ENCODE measurements at places on chromosomes 7 and 10.

GRCh38 chr10:99976886-99977665 is 32.7 kb downstream of the DNMBP start:
- no peak for DNase-seq

DNA sequence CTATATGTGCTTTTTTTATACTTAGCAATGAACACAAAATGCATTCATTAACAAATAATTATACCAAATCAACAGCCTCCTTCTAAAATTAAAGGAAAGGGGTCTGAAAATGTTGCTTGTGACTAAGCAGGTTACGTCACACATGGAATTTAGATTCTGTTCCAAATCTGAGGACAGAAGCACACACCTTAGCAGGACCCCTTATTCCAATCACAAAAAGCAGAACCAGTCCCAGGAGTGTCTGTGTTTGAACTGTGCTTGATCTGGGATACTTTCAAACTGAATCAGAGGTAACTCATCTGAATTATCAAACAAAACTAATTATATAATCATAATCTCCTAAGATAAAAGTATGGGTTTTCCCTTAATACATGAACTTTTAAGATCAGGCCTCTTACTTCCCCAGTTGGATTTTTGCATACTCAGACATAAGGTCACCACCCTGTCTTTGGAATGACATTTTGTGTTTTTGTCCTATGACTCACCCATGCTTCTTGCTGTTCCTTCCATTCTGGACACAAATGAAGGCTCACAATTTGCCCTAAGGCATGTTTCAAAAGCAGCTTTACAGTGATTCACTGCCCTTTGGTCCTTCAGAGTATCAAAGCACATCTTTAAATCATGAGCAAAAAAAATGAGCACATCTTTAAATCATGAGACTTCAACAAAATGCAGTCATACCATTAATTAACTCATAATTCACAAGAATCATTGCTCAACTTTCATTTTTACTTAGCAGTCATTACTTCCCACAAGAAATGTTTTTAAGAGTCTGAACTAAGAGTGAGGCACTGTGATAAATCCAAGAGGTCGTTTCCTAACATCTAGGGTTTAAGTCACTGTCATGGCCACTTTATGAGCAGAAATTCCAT is 35.5 kb downstream of the SEMA3C start:
- DNase-seq, result no peak

DNA sequence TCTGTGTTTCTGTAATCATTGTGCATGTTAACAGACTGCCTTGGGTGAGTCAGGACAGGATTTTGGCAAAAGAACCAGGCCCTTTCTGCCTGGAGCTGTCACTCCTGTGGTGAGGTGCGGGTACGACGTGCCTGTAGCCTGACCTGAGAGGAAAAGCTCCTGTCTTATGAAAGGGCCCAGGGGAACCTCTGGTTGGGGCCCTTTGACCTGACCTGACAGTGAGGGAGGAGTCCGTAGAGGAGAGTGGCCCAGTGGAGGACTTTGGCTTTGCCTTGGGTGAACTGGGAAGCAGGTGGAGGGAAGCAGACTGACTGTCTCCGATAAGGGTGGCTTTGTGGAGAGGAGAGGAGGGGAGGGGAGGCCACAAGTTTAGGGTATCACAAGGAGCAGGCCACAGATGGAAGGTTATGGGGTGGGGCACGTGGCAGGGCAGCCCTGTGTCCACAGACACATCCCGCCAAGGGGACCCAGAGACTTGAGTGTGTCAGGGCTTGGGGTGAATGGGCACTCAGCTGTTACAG is 6.9 kb downstream of the PFKP start:
- no peak for DNase-seq

- DNase-seq, result no peak
These were observed 2.9 kb downstream of the MYL10 start for GRCh38 chr7:101626069-101626671.

GRCh38 chr10:104139221-104139620 is 17.2 kb downstream of the SFR1 start:
- peak; percentile 17 for DNase-seq

- DNase-seq, result no peak
These were observed 225.1 kb upstream of the GRB10 start for GRCh38 chr7:51007551-51008505.

DNA sequence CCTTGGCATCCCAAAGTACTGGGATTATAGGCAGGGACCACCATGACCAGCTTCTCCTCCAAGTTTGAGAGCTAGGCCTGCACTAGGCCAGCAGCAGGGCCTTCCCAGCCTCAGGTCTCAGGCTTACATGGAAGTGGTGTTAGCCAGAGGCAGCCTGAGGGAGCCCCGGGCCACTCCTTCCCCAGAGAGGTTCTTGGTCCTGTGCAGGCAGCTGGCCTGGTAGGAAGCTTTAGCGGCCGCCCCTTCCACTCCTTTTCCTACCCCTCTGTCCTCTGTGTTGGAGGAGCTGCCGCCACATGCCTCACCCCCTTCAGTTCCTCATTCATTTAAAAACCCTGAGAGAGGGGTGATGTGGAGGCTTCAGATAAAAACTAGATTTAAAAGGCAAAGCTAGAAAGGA is 40.3 kb downstream of the TSPAN15 start:
- DNase-seq, result no peak

- no peak for DNase-seq
These were observed 79.6 kb upstream of the KAT6B start for GRCh38 chr10:74746813-74747212.

- DNase-seq, result peak; percentile 80
These were observed 58.2 kb upstream of the ANTXRL start for GRCh38 chr10:46228563-46229071.

DNA sequence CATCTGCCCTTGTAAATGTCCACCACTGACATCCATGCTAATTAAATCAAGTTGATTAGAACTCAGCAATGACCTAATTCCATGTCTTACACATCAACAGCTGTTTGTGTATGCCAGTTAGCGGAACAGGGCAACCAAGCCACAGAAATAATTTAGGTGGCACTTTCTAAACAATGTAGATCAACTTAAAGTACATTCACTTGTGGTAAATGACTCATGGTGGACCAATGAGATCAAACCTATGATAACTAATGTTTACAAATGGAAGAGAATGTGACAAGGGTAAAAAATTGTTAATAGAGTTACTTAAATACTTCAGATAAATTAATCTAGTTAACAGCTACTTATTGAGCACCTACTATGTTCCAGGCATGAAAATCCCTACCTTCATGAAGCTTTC is 63.1 kb upstream of the ICA1 start:
- DNase-seq, result no peak

DNA sequence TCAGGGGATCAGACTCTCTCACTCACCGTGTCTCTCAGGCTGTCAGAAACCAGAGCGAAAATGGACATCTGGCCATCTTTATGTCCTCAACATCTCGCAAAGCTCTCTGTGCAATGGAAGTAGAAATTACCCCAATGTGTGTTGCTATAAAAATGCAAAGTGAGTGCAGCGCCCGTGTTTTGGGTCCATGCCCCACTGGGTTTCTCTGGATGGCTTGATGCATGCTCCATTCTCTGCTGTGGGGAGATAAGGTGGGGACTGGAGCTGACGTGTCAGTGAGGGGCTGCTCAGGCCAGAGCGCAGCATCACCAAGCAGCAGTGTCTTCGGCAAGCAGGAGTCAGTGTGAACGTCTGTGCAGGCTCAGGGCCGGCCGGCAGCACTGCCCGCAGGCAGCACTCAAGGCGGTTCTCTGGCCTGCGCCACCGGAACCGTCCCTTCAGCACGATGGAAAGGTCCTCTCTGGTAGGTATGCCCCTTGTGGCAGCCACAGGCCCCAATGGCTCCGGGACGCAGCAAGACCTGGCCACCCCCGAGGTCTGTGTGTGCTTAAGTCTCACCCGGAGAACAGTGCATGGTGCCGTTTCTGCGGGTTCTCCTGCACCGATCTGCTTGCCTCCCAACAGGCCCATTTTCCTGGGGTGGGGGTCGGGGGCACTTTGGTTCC is 30.2 kb downstream of the WDR86 start:
- DNase-seq, result no peak

- peak; percentile 63 for DNase-seq
These were observed 15.2 kb downstream of the PALD1 start for GRCh38 chr10:70493660-70494234.

- no peak for DNase-seq
These were observed at the start of gene TNS3 for GRCh38 chr7:47581804-47582763. Gene TNS3, minus strand, starts transcription at chr7:47582111. Its CDS starts 142,475 bp downstream, at chr7:47439636.

DNA sequence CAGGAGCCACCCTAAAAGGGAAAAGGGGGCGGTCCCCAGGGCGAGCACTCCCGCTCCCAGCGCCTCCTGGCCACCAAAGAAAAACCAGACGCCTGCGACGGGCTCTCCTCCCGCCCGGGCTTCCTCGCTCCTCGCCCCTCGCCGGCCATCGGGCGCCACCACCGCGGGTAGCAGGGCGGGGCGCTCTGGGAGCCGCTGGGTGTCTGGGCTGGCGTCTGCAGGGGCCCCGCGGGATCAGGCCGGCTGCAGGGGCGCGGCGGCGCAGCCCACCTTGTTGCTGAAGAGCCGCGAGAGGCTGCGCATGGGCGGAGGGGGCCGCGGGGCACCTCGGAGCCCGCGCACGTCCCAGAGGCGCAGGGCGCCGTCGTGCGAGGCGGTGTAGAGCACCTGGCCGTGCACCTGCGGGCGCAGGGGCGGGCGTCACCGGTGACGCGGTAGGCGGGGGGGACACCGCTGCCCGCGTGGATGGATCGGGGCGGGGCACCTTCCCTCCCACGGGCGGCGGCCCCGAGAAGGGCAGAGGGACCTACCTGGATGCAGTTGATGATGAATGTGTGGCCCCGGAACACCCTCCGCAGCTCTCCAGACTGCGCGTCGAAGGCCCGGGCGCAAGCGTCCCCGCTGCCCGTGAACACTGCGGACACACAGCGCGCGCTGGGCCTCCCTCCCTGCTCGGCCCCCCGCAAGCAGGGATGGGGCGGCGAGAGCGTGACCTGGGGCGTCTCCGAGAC is 28.3 kb downstream of the WDR86 start:
- peak; percentile 44 for DNase-seq

DNA sequence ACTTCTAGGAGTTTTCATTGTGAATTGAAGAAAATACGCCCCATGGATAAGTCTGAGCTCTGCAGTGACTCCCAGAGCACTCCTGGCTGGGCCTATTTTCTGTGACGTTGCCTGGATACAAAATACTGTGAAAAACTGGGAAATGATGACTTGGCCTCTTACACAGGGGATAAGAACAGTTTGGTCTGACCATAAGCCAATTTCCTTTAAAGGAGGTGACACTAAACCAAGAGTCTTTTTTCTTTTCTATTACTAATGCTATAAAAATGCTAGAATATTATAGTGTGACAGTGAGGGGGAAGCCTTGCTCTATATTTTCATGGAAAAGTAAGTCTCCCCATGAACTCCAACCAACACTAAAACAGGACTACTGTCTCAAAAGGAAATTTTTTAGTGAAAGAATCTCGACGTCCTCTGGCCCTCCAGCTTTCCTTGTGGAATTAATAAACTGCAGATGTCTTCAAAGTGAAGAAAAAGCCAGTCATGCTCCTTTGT is 45.5 kb downstream of the MYOF start:
- no peak for DNase-seq

DNA sequence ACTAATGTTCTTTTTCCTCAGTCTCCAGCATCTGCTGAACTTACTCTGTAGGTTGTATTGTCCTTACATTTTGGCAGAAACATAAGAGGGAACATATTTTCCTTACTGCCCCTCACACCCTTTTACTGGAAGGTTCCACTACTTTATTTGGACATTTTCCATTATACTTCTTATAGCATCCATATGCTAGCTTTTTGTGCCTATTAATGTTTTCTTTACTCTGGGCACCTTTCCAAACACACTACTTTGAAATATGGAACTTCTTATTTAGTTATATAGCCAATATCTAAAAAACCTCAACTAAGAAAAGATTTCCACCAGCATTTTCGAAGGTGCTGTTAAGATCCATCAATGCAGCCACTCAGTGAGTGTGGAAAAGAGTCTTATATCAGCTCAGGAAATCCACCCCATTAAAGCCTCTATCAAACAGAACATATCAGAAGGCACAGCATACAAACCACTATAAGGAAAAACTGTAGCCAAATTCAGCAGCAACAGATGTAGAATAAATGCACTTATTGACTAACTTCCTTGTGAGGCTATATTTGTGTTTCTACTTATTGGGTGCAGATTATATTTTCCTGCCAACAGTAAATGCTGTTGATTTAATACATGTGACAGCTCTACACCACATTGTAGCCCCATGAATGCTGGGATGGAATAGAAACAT is 272.5 kb upstream of the SEMA3E start:
- DNase-seq, result no peak
